Activated CD8-positive, alpha-beta memory T cell treated with anti-CD3 and anti-CD28 coated beads, Interleukin-2, amount 10 ng/mL, durations not matched to agents 7 days and 5 days (primary cell): ENCODE measurements at places on chromosomes 1 and 21. TPM values are rescaled to one million over a fixed set of nuclear protein-coding genes. Genes with fewer than 3 reads are reported as not detected.

EPHA2 gene
- not detected for total RNA-seq

C1orf56 gene
- 2.0 TPM for total RNA-seq

ALPL gene
- total RNA-seq = not detected

TNNI3K gene
- not detected for total RNA-seq

HOOK1 gene
- 1.0 TPM for total RNA-seq
